ENCODE measurements at places on chromosomes 5 and 9. TPM values are rescaled to one million over a fixed set of nuclear protein-coding genes. Genes with fewer than 3 reads are reported as not detected.

DNA sequence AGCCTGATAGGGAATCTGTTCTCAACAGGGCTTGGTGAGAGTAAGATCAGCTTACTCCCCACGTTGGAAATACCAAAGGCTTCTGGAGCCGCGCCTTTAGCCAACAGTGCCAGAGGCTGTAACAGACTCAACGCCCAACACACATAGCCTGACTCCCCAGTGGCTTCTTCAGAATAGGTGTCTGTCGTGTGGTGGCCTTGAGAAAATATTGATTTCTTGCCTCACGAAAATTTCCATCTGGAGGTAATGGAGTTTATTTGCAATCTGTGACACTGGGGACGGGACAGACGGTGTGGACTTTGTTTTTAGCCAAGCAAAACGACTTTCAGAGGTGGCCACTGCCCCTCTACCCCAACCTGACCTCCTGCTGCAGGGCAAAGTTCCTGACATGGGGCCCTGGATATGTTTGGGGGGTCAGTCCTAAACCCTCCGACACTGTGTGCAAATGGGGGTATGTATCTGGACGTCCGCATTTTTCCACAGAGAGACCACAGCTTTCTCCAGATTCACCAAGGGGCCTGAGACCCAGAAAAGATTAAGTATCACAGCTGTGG lies 189.3 kb downstream of the CDK5RAP2 start:
- DNase-seq: no peak

- DNase-seq: no peak
These were observed 146.5 kb downstream of the NSG2 start for GRCh38 chr5:174191850-174192655.

- DNase-seq: no peak
These were observed 93.7 kb downstream of the C9orf152 start for GRCh38 chr9:110114086-110114858.

DNA sequence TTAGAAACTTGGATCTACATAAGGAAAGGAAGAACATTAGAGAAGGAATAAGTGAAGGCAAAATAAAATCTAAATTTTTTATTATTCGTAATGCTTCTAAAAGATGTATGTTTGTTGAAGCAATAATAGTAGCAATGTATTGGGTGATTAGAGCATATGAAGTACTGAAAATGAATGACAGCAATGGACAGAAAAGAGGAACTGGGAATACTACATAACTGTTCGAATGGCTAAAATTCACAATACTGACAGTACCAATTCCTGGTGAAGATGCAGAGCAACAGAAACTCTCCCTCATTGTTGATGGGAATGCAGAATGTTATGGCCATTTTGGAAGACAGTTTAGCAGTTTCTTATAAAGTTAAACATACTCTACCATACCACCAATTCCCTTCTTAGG lies 177.3 kb upstream of the SPEF2 start:
- no peak for DNase-seq

The CER1 gene
- total RNA-seq: not detected

- DNase-seq: no peak
These were observed 3.5 kb downstream of the ENDOG start for GRCh38 chr9:128821584-128822406.

DNA sequence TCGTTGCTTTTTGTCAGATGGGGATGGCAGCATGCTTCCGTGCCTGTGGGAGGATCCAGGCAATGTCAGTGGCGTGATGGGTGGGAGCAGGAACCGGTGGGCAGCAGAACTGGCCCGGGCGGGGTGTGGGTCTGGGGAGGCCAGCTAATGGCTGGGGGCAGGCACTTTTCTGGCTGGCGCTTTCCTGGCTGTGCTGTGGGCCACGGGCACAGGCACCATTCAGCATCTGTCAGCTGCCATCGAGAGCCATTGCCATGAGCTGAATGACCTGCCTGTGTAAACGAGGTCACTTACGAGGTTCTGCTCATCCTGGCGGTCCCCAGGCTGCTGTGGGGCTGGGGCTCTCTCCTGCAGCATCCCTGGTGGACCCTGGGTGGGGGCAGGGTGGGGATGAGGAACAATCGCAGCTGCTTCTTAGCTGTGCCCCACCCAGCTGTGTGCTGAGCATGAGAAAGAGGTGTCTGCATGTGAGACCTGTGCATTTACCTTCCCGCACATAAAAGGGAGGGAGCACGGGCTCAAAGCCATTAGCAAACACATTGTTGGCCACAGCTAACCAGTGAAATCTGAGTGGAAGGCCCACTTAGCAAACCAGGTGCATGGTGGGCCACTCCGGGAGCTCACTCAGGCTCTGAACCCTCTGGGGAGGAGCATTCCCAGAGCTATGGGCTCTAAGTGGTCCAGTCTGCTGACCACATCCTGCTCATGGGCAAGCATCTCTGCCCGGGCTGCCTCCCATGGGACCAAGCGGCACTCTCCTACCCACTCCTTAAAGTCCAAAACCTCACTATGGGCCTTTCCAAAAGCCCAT lies 41.3 kb upstream of the OLFM1 start:
- DNase-seq: peak; percentile 62

DNA sequence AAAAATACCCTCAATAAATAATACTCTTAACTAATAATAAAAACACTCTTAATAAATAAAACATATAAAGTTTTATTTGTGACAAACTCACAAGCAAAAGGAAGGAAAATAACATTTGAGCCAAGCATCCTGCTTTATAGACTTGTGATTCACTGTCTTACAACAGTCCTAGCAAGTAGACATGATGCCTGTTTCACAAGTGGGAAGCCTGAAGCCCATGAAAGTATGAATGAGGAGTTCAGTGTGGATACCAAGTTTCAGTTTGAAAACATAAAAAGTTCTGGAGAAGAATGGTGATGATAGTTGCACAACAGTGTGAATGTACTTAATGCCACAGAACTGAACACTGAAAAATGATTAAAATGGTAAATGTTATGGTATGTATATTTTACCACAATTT lies 10.9 kb downstream of the HABP4 start:
- peak; percentile 26 for DNase-seq

- DNase-seq: no peak
These were observed 125.5 kb upstream of the NFIL3 start for GRCh38 chr9:91549177-91549576.

- peak; percentile 41 for DNase-seq
These were observed 146.3 kb downstream of the SNCAIP start for GRCh38 chr5:122458278-122458872.

The RMRP gene
- total RNA-seq: 88,726 TPM

The SPINK13 gene
- not detected for total RNA-seq

DNA sequence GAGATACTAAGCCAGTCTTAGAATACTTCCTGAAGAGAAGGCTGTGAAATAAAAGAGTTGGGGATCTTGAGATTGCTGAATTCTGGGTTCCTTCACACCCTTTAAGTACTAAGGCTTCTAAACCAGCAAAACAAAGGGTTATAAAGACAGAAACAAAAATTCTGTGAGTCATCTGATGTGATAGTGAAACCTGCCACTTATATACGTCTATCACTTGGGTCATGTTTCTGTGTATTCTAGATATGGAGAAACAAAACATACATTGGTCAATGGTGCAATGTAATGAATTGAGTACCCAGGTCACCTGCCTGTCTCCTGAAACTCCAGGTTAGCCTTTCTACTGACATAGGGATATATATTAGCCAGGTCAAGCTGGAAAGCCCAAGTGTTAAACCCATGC lies 319.3 kb upstream of the GRAMD2B start:
- no peak for DNase-seq

The INSYN2B gene
- total RNA-seq: 3.5 TPM

The LMX1B gene
- under 0.01 TPM for total RNA-seq

GRCh38 chr9:109792951-109793546 lies 13.1 kb downstream of the PALM2AKAP2 start:
- DNase-seq: peak; percentile 93

- no peak for DNase-seq
These were observed 41.8 kb downstream of the LMNB1 start for GRCh38 chr5:126818736-126819135.

DNA sequence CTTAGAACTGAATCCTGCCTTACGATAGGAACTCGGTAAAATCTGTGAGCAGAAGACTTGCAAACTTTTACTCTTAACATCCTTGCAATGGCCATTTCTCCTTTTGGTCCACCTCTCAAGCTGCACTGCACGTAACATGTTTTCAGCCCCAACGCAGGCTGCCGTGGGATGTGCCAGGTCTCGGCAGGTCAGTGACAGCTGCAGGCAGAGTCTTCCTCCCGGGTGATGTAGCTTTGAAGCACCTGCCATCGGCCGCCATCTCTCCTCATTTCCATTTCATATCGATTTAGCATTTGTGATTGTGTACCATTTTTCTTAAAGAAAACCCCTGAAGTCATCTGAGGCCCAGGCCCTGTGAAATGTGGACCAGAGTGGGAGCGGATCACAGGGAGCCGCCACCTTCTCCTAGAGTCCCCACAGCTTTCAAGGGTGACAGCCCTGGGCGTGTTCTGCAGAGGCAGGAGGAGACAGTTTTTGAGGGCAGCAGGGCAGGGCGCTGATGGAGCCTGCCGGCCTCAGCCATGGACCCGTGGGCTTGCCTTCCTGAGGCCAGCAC lies 25.8 kb upstream of the LPCAT1 start:
- peak; percentile 68 for DNase-seq

The SLCO6A1 gene
- not detected for total RNA-seq

- no peak for DNase-seq
These were observed 1196.9 kb upstream of the C9orf72 start for GRCh38 chr9:28770226-28770625.

- DNase-seq: no peak
These were observed 49.1 kb downstream of the GABRA1 start for GRCh38 chr5:161897033-161897432.

The SLC6A3 gene
- total RNA-seq: not detected

GRCh38 chr9:11340654-11341053 lies 727.9 kb upstream of the PTPRD start:
- no peak for DNase-seq

DNA sequence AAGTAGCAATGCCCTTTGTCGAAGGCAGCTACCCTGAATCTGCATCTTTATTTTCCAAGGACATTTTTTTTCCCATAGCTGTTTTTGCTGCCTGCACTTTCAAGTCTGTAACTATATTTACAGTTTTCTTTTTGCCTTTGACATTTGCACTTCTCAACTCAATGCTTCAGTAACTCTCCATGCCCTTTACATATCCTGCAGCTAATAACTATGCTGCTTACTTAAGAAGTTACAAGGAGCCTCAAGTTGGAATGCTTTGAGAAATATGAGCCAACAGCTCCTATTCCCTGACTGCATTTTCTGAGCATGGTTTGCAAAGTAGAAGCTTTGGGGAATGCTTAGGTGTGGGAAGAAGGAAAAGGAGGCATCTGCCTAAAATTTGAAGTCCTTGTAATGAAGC lies 194.8 kb upstream of the TRPC7 start:
- DNase-seq: no peak

DNA sequence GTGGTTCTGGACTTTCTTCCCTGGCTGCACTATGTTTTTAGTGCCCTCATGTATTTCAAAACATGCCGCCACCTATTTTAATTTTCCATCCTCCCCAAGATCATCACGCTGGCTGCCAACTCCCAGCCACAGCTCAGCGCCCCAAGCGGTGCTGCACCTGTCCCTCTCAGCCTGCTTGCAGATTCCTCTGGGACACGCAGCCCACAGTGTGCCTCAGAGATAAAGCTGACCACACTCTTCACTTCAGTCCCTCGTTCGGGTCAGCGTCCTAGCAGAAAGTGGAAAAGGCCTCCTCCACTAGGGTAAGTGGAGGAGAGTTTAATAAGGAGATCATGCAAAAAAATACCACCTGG lies 56.2 kb upstream of the CKS2 start:
- no peak for DNase-seq
